Stimulated activated naive CD8-positive, alpha-beta T cell treated with anti-CD3 and anti-CD28 coated beads, Interleukin-15, Interleukin-2, amounts not matched to agents 100 U/mL and 50 U/mL, for 24 hours (primary cell): ENCODE measurements at places on chromosomes 6 and 20.

GRCh38 chr6:130050230-130050629, 31.8 kb downstream of the L3MBTL3 start:
- no peak for DNase-seq

DNA sequence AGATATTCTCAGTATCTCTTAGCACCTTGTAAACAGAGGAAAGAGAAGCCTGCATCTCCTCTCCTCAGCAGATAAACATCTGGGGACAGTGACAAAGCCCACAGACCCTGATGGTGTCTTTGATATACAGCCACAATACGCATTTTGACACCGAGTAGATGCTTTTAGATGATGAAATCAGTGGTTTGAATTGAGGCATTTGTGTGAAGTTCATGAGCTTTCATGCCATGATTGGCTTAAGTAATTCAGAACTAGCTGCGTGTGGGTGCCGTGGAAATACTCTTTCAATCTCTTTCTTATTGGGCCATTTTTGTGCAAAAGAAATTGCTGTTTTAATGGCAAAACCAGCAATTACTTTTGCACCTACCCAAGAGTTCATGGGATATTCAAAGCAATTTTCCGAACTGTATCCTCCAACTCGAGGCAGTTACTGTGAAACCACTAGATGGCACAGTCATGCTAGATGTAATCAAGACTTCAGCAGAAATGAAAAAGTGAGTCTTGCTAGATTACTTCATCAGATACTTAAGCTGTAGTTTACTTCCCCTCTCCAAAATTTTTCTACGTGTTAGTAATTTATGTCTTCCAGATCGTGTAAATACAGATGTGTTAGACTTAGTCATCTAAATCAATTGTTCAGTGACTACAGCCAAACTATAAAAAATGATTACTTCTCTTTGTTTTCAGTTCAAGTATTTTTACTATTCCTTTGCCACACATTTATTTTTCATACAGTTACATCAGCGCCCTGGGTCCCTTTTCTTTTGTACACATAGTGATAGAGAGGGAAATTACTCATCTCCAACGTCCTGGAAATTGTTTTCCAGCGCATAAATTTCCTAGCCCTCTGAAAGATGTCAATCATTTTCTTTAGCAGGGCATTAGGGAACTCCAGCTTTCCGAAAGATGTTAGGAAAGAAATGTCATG, 49.4 kb downstream of the IYD start:
- DNase-seq: no peak

DNA sequence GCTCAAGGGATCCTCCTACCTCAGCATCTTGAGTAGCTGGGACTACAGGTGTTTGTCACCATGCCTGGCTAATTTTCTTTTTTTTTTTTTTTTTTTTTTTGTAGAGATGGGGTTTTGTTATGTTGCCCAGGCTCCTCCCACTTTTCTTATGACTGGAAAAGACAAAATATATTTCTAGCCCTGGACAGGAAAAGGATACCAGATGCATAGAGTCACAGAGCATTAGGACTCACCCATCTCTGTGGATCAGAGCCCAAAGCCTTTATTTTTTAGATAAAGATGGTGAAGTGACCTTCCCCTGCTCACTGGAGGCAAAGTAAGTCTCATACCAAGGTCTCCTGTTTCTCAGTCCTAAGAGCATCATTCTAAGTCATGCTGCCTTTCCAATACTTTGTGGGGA, 3.4 kb downstream of the TRIM10 start:
- no peak for DNase-seq

DNA sequence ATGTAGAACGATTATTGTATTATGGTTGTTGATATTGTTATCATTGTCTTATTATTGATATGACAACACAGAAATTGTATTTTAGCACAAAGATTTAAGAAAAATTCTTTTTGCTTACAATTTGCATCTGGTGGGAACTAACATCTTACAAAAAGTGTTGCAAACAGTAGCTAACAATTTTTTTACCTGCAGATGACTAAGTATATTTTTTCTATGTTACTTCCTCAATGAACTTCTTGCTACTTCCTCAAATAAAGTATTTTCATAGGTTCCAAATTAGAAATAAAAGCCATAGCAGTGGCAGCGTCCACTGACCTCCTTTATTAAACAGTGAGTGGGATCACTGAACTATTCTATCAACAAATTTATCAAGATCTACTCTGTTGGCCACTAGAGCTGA, 847.0 kb downstream of the PHF3 start:
- DNase-seq: no peak

GRCh38 chr20:6057139-6057538, 3.3 kb upstream of the LRRN4 start:
- DNase-seq: no peak

GRCh38 chr20:36825385-36826104, 50.4 kb upstream of the TLDC2 start:
- DNase-seq: no peak

GRCh38 chr6:149443411-149444181, 41.2 kb downstream of the ZC3H12D start:
- no peak for DNase-seq
